Motor neuron (in vitro differentiated cells): ENCODE measurements at places on chromosomes 2 and 18. TPM values are rescaled to one million over a fixed set of nuclear protein-coding genes. Genes with fewer than 3 reads are reported as not detected.

Gene FNDC4
- total RNA-seq = 45.4 and 74.2 TPM in 2 replicates

Gene SPC25
- total RNA-seq = 0.78 and 1.0 TPM in 2 replicates

Gene MAL
- 1.3 and 2.3 TPM in 2 replicates for total RNA-seq

Gene BCL11A
- 4.7 and 5.1 TPM in 2 replicates for total RNA-seq

Gene TSPYL6
- total RNA-seq = 0.87 and 0.90 TPM in 2 replicates

Gene TUBA3D
- 0.50 TPM in 1 of 2 replicates, not detected in the other for total RNA-seq

Gene KIAA2012
- total RNA-seq = 0.46 and 0.48 TPM in 2 replicates

Gene GALR1
- total RNA-seq = 8.0 and 8.3 TPM in 2 replicates

Gene ASPRV1
- 1.3 and 2.5 TPM in 2 replicates for total RNA-seq

Gene CTLA4
- total RNA-seq = 0.19 TPM in 2 replicates

Gene IL1RN
- 0.49 and 1.1 TPM in 2 replicates for total RNA-seq

Gene RETSAT
- total RNA-seq = 30.4 and 30.7 TPM in 2 replicates

Gene ZNF892
- total RNA-seq = 11.2 and 11.5 TPM in 2 replicates

Gene FZD7
- 1.6 and 2.8 TPM in 2 replicates for total RNA-seq

Gene LTBP1
- 692 and 709 TPM in 2 replicates for total RNA-seq

Gene HADHA
- total RNA-seq = 146 and 156 TPM in 2 replicates

Gene EFR3B
- total RNA-seq = 21.1 and 22.9 TPM in 2 replicates

Gene KRTCAP3
- 2.9 and 3.9 TPM in 2 replicates for total RNA-seq

Gene CXCR4
- 29.7 and 34.3 TPM in 2 replicates for total RNA-seq

Gene PAIP2B
- total RNA-seq = 9.6 and 10.4 TPM in 2 replicates

Gene KIF1A
- total RNA-seq = 3.3 and 14.8 TPM in 2 replicates

Gene RAMP1
- total RNA-seq = 1.5 and 3.7 TPM in 2 replicates

Gene DYTN
- not detected in 2 replicates for total RNA-seq

Gene STK17B
- 4.5 and 5.6 TPM in 2 replicates for total RNA-seq

Gene IL36B
- 0.18 and 0.21 TPM in 2 replicates for total RNA-seq

Gene XPO1
- 186 and 197 TPM in 2 replicates for total RNA-seq

Gene LIMS3
- not detected in 2 replicates for total RNA-seq

Gene PID1
- total RNA-seq = 0.28 and 0.86 TPM in 2 replicates

Gene ZNF521
- 0.38 and 0.87 TPM in 2 replicates for total RNA-seq

Gene LANCL1
- 203 and 239 TPM in 2 replicates for total RNA-seq

Gene ATOH8
- 1.2 and 1.5 TPM in 2 replicates for total RNA-seq
